Tongue (tissue), 3 donors: ENCODE measurements at places on chromosomes 7 and 10. TPM values are rescaled to one million over a fixed set of nuclear protein-coding genes. Genes with fewer than 3 reads are reported as not detected.

ZNF273 gene
- total RNA-seq: 7.4 TPM

BMS1 gene
- total RNA-seq: 19.9 TPM

ANKRD7 gene
- 2.2 TPM for total RNA-seq

AQP1 gene
- total RNA-seq: 107 TPM

NEUROD6 gene
- 0.21 TPM for total RNA-seq

NPFFR1 gene
- not detected for total RNA-seq

CCL24 gene
- not detected for total RNA-seq

C10orf143 gene
- total RNA-seq: 0.82 TPM

BAZ1B gene
- total RNA-seq: 59.1 TPM

PLAU gene
- total RNA-seq: 37.8 TPM

PAPOLB gene
- total RNA-seq: 0.10 TPM

SFXN2 gene
- total RNA-seq: 7.0 TPM

HOXA9 gene
- total RNA-seq: not detected

HOXA11 gene
- not detected for total RNA-seq

OR2A7 gene
- total RNA-seq: 8.6 TPM

DNA sequence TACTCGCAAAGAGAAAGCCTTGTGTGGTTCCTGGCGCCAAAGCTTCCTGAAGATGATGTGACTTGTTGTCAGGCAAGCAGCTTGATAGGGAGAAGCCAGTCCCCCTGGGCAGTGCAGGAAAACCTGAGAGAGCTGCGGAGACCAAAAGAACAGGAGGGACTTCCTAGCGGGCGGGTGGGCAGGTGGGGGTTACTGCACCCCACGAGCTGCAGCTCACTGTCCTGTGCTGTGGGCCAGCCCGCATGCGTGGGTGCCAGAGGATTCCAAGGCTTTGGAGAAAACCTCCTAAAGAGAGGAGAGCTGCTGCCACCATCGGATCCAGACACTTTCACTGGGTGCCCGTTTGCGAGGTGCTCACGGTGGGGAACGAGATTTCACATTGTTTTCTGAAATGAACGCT is 145.1 kb downstream of the ACTR3B start:
- no peak for DNase-seq

DNA sequence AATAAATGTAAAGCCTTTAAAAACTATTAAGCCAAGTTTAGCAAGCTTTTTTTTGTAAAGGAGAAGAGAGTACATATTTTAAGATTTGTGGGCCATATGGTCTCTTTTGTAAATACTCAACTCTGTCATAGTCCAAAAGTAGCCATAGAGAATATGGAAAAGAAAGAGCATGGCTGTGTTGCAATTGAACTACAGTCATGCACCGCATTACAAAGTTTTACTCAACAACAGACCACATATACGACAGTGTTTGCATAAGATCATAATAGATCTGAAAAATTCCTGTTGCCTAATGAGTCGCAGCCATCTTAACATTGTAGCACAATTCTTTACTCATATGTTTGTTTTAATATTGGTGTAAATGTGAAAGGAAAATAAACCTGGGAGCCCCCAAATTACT is 440.8 kb downstream of the HTR7 start:
- no peak for DNase-seq

DNA sequence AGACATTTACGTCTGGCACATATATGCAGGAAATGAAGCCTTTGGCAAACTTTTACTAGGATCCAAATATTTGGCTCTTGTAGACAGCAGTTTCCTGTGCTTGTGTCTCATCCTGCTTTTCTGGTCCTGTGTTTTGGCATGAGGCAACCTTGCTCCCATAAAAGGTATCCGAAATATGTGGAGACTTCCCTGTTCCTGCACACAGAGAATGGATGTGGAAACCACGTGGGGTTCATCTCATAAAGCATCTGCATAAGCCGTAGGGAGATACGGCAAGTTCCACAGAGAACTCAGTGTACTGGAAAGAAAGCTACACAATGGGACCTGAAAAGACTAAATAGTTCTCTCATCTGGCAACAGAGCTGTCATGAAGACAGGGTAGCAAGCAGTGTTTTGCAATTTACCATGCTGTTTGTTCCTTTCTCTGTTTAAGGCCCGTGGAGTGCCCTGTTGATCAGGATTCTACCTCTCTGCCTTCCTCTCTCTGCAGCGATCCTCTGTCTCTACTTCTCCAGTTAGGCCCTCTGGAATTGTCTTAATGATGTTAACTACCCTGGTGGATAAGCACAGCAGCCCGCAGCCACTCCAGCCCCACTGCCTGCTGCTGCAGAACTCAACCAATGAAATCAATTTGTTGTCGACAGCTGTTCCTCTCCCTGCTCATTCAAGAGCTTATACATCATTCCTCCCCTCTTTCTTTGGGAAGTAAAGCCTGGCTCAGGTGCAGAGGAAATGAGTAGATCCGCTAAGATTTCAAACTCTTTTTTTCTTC is 293.6 kb downstream of the CSTF2T start:
- peak; percentile 57 for DNase-seq

- DNase-seq: no peak
Measured at GRCh38 chr10:99233000-99233688, 2.5 kb downstream of the HPSE2 start.

- DNase-seq: no peak
Measured at GRCh38 chr10:45395554-45395953, 21.5 kb downstream of the ALOX5 start.

GRCh38 chr10:131124945-131125344 is 186.6 kb downstream of the TCERG1L start:
- no peak for DNase-seq

GRCh38 chr7:126840869-126841268 is 411.9 kb downstream of the GRM8 start:
- DNase-seq: peak; percentile 2

DNA sequence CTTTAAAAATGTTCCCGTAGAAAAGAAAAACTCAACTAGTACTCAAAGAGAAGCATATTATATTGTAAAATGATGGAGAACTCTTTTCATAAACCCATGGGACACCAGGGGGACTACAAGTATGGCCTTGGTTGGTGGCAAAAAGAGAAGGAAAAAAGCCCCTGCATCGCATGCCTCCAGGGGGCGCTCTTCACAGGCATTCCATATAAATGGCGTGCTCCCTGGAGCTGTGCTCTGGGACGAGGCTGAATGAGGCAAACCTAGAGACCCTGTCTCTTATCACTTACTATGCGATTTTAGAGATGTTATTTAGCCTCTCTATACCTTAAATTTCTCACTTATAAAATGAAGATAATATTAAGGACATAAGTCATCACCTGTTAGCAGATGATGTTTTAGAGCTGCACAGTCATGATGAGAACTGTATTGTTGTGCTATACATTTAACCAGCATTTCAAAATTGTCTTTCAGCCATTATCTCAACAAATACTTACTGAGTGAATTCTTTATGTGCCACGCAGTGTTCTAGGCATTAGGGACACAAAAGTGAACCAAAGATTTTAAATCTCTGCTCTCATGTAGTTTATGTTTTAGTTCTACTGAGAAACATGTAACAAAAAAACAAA is 105.8 kb downstream of the ARHGAP21 start:
- peak; percentile 35 for DNase-seq

GRCh38 chr10:63689768-63690167 is 168.6 kb downstream of the REEP3 start:
- DNase-seq: no peak

DNA sequence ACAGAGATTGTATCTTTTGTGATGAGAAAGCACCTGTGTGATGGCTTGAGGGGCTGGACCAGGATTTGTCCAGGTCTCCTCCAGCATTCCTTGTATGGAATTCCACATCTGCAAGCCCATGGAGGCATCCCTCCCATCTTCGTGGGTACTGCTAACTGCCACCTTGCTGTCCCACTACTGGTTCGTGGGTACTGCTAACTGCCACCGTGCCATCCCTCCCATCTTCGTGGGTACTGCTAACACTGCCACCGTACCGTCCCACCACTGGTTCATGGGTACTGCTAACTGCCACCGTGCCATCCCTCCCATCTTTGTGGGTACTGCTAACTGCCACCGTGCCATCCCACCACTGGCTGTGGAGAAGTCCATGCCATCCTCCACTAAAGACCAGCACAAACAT is 111.7 kb downstream of the LARP4B start:
- no peak for DNase-seq

GRCh38 chr10:72086466-72087391 is 1.6 kb downstream of the SPOCK2 start:
- no peak for DNase-seq

GRCh38 chr7:12130609-12131008 is 80.5 kb upstream of the TMEM106B start:
- no peak for DNase-seq

GRCh38 chr10:7301006-7301778 is 109.6 kb downstream of the SFMBT2 start:
- peak; percentile 15 for DNase-seq

DNA sequence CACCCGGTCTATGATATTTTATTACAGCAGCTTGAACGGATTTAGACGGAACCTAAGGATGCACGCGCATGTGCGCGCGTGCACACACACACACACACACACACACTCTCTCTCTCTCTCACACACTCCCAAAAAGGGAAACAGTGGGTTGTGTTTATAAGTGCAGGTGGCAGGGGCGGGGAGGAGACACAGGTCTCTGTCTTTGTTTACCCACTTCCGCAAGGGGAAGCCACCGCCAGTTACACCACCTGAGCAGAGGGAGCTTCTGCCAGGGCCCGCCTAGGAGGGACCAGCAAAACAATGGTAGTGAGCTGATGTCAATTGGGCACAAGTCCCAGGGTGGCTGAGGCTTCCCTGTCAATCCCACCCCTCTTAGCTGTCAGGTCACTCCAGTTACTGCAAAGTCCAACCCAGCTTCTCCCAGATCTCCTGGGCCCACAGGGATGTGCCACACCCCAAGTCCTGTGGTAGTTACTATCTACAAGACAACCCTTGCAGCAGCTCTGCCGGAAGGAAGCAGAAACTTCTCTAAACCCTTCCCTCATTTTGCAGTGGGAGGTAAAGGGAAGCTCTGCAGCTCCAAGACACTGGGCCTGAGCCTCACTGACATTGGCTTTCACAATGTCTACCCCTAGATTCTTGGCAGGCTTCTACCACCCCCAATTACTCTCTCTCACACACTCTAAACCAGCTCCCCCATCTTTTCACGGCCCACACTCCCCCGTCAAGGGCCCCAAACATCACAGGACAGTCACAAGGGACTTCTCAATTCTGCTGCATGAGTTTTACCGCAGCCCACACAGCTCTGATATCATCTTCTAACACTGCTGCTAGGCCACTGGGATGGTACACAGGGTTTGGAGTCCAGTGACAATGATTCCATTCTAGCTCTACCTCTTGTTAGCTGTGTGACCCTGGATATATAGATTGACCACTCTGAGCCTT is 17.6 kb downstream of the ANXA11 start:
- no peak for DNase-seq

DNA sequence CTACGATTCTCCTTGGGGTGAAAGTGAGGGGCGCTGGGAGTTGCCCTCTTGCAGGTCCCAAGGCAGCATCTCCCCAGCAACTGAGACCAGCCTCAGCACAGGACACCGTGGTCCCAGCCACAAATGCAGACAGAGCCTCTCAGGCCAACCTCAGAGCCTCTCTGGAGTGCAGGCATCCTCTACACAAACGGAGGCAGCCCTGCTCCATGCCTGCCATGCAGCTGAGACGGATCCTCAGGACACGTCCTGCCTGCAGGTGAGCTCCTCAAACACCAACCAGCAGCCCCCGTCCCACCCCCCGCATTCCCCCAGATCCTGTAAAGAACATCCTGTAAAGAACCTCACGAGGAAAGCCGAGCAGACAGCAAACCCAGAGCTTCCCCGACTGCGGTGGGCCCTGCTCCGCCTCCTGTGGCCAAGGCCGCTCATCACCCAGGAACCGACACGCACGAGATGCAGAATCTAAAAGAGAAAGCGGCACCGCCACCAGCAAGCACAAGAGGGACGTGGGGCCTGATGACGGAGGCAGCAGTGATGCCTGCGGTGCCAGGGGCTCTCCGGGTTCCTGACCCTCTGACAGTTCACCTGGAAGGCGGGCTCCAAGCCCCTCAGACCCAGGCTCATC is 186.9 kb downstream of the PTPRN2 start:
- no peak for DNase-seq

- no peak for DNase-seq
Measured at GRCh38 chr10:111837985-111838384, 345.6 kb downstream of the GPAM start.

DNA sequence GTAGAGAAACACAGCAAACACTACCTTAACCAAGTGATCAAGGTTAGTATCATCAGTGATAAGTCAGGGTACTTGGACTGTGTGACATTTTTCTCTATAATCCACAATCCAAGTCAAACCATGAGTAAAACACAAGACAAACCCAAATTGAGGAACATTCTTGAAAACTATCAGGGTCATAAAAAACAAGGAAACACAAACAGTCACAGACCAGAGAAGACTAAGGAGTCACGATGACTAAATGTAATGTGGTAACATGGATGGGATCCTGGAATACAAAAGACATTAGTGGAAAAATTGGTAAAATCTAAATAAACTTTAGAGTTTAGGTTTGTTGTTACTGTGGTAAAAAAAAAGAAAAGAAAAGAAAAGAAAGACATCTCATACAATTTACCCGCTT is 103.8 kb downstream of the ARMH3 start:
- DNase-seq: no peak

GRCh38 chr7:65896279-65896870 is 23.5 kb downstream of the VKORC1L1 start:
- no peak for DNase-seq

DNA sequence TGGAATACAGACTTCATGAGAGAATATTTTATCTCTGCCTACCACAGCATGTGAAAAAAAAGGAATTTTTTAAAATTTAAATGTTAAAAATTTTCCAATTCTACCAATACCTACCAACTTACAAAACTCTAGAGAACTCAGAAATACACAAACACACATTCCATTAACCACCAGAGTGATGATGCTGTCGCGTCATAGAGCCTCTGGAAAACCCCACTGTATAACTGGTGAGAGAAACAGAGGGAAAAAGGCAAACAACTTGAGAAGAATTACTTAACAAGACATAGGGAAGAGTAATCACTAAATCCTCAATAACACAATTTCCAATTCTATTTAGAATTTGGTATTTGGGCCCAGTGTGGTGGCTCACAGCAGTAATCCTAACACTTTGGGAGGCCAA is 6.2 kb upstream of the SPOCK2 start:
- no peak for DNase-seq

- no peak for DNase-seq
Measured at GRCh38 chr7:139915864-139916716, 87.0 kb downstream of the TBXAS1 start.

DNA sequence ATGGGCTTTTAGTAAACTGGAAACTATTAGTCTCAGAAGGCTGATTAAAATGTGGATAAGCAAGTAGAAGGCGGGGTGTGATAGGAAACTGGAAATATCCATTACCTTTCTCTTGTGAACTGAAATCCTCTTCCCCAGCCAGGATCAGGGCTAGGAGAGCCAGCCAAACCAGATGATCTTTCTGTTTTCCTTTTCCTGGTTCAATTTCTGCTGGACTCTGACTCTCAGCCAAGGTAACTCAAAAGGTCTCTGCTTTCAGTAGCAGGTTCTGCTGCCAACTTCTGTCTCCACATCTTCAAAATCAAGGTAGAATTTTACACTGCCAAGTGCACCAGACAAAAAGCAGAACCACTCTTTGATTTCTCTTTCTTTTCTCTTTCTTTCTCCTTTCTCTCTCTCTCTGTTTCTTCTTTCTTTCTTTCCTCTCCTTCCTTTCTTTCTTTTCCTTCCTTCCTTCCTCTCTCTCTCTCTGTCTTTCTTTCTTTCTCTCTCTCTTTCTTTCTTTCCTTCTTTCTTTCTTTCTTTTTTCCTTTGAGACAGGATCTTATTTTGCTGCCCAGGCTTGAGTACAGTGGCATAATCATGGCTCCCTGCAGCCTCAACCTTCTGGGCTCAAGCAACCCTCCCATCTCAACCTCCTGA is 30.8 kb downstream of the OTUD1 start:
- peak; percentile 32 for DNase-seq
